ENCODE measurements at places on chromosomes 5 and 9.
A peak's percentile ranks its signal among the peaks of the same experiment; 100 is the strongest.

GRCh38 chr9:95841377-95841776 lies 34.1 kb upstream of the ERCC6L2 start:
- ATAC-seq: no peak

- no peak for ATAC-seq
Observed at GRCh38 chr5:58746321-58746720, 163.4 kb downstream of the RAB3C start.

DNA sequence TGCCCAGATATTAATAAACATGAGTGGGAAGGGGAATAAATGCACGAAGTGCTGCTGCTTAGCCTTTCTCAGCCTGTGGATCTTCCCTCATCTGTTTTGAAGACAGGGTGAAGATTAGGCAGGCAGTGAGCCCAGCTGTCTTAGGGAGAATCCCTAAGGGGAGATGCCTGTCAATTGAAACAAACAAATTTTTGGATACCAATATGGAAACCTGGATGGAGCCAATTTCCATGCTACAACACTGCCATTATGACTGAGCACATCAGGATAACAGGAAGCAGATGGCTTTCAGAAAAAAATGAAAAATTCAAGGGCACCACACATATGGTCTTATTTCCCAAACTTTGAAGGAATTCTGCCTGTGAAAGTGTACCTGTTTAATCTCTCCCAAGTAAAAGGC lies 80.3 kb downstream of the HMHB1 start:
- ATAC-seq: no peak

GRCh38 chr5:171299228-171299627 lies 9.8 kb upstream of the TLX3 start:
- no peak for ATAC-seq

GRCh38 chr5:54832045-54832444 lies 153.3 kb downstream of the ESM1 start:
- ATAC-seq: no peak

GRCh38 chr9:84151640-84152039 lies 171.0 kb downstream of the RMI1 start:
- ATAC-seq: no peak

DNA sequence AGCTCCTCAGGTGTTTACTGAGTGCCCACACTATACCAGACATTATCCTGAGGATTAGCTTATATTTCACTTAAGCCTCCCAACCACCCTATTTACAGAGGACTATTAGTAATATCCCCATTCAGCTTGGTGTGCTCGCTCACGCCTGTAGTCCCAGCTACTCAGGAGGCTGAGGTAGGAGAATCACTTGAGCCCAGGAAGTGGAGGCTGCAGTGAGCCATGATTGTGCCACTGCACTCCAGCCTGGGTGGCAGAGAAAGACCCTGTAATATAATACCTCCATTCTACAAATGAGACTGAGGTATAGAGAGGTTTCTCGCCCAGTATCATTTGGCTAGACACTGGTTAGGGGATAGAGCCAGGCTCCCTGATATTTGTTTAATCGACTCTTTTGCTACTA lies 18.0 kb upstream of the MATR3 start:
- no peak for ATAC-seq

DNA sequence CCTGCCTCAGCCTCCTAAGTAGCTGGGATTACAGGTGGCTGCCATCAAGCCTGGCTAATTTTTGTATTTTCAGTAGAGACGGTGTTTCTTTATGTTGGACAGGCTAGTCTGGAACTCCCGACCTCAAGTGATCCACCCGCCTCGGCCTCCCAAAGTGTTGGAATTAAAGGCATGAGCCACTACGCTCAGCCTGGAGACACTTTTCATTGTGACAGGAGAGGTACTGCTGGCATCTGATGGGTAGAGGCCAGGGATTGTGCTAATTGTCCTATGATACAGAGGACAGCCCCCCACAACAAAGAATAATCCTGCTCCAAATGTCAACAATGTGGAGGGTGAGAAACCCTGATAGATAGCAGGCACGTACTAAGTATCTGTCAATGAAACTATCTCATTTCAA lies 91.3 kb upstream of the SLC25A48 start:
- no peak for ATAC-seq

- peak; percentile 94 for ATAC-seq
Observed at GRCh38 chr9:107243742-107244141, 39.3 kb upstream of the RAD23B start.

GRCh38 chr5:138748630-138749081 lies 4.6 kb upstream of the CTNNA1 start:
- ATAC-seq: no peak

Data from activated CD4-positive, CD25-positive, alpha-beta regulatory T cell treated with anti-CD3 and anti-CD28 coated beads, Interleukin-2, amount 50 U/mL, for 24 hours (primary cell).